ENCODE measurements at places on chromosomes 6 and 20.

DNA sequence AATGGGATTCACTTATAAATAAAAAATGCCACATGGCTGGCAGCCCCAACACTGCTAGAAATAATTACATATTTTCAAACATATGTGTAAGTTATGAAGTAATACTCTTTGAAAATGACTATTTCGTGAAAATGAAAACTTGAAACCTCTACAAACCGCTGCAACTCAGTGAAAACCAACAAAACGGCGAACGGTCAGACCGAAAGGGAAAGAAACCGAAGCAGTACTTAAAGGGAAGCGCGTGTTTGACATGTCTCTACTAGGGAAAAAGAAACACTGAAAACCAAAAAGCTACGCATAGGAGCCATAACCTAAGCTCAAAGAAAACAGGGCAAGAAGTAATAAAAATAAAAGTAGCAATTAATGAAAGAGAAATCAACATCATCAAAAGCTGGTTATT lies 121.0 kb upstream of the GGTLC1 start:
- no peak for DNase-seq

DNA sequence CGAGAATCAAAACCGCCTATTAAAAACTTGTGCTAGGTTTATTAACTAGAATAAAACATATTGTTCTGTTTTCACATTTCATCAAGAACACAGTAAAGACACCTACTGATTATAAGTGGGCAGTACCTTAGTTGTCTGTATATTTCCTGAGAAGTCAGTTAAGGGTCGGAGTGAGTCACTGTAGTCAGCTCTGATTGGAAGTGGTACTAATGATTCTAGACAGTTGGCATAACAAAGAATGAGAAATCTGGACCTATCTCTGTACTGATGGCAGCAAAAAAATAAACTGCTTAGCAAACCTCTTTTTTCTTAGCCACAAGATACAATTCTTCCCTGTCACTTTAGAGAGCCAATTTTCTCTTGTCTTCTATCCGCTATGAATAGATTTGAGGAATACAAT lies 387.3 kb upstream of the ADGRB3 start:
- no peak for DNase-seq

GRCh38 chr6:111727041-111727440 lies 121.4 kb upstream of the TRAF3IP2 start:
- no peak for DNase-seq

GRCh38 chr6:53845280-53846195 lies 50.7 kb downstream of the LRRC1 start:
- no peak for DNase-seq

DNA sequence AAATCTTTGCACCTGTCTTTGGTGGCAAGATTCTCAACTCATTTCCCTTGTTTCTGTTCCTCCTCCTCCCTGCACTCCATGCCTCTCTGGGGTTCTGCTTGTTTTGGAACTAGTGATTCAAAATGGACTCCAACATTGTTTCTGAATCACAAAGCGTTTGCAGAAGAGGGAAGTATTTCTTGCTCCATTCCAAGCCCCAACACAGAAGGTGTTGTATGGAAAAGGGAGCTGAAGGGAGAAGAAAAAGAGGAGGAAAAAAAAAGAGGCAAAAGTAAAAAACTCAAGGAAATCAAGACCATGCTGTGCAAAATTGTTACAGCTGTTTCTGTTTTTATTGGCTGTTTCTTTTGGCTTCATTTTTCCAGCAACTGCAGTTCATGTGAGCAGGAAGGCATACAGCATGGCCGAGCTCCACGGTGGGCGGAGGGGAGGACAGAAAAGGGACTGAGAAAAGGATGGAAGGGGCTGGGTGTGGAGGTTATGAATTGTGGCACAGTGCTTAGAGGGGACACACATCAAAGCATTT lies 66.9 kb upstream of the PRL start:
- no peak for DNase-seq

DNA sequence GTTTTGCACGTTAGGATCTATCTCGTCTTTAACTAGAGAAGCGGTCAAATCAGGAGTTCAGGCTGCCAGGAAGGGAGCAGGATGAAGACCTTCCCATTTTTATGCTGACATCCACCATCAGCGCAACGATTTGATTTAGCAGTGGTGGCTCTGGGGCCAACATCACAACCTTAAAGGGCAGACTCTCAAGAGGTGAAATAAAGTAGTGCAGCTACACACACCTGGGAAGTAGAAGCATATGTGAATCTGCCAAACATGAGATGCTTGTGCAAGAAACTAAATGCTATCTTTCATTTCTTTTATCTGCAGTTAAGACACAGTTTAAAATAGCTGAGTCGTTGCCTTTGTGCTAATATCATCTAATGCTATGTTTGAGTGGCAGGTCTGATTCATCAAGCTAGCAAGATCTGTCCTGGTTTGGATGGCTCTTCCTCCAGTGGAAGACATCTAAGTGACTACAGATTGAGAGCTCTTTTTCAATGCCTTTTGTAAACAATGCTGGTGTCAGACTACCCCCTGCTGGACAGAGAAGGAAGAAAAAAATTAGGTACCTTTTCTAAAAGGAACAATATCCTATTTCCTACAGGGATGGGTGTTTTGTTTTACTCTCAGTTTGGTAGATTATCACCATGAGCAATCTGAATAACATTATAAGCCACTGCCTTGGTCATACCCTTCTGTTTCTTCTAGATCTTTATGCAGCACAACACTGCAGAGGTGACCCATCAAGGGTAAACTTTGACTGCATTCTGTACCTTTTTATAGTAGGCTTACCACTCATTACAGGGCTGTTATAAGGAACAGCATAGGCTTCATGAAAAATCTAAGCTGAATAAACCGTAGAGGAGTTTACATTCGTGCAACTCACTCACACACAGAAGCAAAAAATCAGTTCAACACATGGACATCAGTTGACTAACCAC lies 171.6 kb upstream of the FBXL4 start:
- DNase-seq = peak; percentile 3
